Activated CD8-positive, alpha-beta T cell treated with anti-CD3 and anti-CD28 coated beads, Interleukin-2, amount 10 ng/mL, durations not matched to agents 7 days and 5 days (primary cell): ENCODE measurements at places on chromosomes 12 and 14.

DNA sequence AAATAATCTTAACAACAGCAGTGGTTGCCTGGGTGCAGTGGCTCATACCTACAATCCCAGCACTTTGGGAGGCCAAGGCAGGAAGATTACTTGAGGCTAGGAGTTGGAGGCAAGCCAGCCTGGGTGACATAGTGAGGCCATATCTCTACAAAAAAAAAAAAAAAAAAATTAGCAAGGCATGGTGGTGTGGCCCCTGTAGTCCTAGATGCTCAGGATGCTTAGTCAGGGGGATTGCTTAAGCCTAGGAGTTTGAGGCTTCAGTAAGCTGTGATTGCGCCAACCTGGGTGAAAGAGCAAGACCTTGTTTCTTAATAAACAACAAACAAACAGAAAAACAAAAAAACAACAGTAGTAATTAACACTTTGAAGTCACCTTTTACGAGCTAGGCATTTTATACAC, 642 bp upstream of the ACSM4 start:
- DNase-seq, result no peak

DNA sequence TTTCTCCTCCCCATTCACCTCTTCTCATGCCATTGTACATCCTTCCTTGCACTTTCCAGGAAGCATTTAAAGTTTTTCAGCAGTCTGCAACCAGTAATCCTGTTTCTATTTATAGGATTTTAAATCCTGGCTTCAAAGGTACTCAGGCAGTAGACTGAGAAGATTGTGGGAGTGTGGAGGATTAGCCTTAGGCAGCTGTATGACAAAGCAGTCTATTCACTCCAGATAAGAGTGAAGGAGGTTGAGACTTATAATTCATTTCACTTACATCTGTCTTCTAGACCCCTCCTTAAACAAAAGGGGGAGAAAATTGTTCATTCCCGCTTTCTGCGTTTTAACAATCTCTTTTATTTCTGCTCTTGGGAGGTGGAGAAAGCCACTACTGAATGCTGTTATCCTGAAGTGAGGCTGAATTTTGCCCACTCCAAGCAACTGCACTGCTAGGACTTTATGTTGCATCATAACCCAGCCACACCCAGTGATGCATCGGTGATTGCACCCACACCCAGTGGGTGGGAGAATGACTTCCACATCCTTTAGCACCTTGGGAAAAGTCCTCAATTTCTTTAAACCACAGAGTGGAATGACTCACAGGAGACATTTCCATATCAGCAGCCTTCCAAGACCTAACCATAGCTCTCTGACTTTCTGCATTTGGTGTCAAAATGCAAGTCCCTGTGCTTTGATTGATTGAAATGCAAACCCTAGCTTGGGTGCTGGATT, 382.5 kb upstream of the ATP2B1 start:
- DNase-seq, result no peak

- no peak for DNase-seq
Observed at GRCh38 chr14:90521084-90521929, 124.5 kb downstream of the CALM1 start.

DNA sequence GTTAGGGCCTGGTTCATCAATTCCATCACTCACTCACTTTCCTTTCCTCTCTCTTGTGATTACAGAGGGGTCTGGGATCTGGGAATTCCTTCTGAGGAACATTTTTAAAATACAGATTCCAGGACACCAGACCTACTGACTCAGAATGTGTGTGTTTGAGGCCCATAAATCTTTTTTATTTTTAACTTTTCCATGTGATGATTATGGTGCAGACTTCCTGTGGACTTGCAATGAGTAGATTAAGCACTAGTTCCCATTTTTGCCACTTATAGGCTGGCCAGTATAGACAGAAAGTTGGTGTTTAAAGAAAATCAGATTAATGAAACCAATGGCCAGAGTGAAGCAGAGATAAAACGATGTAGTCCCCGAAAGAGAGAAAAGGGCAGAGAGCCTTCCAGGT, 28.1 kb downstream of the SLC41A2 start:
- DNase-seq, result no peak

DNA sequence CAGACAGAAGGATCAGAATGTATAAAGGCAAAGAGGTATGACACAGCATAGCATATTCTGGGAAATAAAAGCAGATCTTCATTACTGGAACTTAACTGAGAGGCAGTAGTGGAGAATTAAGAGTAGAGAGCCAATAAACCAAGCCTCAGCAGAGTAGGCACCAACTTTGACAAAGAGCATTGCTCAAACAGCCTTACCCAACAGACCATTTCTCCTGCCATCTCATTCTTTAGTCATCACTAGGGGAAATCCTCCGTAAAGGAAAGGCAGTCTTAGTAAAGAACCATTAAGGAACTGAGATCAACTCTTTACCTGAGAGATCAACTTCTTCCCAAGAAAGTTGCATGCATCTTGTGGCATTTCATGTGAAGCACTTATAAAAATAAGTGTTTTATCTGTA, 36.6 kb downstream of the SENP1 start:
- DNase-seq, result no peak

DNA sequence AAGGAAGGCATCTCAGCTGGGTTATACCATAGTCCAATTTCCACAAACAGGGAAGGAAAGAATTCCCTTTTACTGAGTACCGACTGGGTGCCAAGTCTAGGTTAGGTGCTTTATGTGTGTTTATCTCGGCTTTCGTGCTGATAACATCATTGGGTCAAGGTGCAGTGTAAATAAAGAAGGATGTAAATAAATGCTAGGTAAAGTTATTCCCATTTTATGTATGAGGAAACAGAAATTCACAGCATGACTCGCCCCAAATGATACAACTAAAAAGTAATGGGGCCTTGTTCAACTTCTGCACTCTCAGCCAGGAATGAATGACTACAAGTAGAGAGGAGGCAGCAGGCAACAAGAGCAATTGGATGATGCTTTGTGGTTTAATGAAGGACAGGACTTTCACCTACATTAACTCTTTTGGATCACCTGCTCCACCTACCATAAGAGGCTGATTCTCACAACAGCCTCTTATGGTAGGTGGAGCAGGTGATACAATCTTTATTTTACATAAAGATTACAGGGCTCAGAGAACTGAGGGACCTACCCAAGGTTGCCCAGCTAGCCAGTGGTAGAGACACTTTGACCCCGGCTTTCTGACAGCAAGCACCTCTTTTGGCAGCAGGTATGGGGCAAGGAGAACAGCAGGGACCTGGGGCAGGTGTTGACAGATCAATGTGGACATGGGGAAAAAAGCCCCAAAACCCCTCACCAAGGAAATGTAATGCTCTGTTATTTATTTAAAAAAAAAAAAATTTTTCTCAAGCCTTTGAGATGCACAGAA, 213.4 kb upstream of the NUDT4 start:
- no peak for DNase-seq

GRCh38 chr14:34498684-34499412, 36.8 kb upstream of the SPTSSA start:
- peak; percentile 24 for DNase-seq

DNA sequence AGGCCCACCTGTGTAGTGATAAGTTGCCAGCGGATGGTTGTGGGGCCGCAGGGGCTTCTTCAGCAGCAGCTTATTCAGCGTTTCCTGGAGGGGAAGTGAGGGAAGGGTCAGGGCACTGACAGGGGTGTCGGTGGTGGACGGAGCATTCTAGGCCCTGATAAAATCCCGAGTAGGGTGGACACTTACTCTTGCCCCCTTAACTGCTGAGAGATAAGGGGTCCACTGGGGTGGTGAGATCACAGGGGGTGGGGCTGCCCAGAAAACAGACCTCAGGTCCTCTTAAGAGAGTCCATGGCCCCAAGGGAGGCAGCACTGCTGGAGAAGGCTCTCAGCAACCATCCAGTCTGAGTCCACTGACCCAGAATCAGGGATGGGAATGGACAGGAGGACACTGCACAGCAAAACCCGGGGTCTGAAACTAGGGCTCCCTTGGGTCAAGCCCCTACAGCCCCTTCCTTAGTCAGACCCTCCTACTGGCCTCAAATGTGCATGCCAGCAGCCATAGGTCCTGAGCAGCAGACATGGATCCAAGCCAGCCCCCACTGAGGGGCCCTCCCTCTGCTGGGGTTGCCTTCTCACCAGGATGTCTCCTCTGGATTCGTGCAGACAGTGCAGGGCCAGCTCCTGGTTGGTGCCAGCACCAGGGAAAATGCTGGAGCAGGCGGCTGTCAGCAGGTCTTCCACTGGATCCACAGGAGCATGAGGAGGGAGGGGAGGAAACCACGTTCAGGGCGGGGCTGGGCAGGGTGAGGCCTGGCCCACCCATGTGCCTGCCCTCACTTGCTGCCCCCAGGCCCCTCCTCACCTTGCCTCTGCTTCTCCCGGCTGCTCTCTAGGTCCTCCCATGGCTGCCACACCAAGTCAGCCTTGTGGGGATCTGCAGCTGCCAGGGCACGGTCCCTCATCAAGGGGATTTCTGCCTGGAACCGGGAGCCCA, 12.1 kb upstream of the PNMA1 start:
- DNase-seq, result no peak

DNA sequence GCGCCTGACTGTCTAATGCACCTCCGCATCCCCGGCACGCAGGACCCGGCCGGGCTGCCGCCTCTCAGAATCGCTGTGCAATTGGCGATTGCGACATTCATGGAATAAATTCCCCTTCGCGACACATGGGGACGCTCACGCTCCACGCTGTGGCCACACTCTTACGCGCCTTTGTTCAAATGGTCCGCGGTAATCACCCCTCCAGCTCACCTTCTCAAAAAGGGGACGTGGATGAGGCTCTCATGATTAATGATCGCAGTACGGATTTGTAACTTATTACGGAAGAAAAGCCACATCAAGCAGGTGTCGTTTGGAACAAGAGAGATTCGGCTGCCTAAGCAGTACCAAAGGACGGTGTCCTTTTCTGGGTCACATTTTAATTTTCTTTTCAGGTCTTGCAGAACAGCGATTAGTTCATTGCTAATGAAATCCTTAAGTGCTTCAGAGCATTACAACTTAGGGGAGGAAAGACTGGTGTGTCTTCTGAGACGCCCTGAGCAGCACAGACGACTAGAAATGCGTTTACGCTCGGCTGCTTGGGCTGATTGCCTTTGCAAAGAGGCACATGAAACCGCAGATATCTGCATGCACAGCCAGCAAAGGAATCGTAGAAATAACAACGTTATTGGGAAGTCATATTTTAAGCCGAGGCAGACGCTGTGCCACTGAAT, 37.3 kb upstream of the ADGRD1 start:
- peak; percentile 38 for DNase-seq

DNA sequence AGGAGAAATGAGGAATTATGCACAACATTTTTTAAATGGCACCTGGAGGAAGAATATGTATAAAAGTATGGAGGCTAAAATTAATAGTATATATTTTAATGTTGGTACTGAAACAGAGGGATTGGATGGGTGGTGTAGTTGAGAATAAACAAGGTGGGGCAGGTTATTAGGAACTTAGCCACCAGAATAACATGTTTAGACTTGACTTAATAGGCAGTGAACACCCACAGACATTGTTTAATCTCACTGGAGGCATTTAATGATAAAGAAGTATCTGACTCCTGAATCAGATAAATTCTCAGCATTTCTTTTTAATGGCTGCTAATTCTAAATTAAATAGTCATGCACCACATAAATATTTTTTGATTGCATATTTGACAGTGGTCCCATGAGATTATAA, 139.7 kb downstream of the CNTN1 start:
- no peak for DNase-seq

GRCh38 chr12:89733579-89734201, 25.1 kb upstream of the ATP2B1 start:
- DNase-seq, result peak; percentile 57

GRCh38 chr12:117141097-117141898, 42.1 kb upstream of the TESC start:
- no peak for DNase-seq

- peak; percentile 69 for DNase-seq
Observed at GRCh38 chr14:61598980-61599379, 96.3 kb upstream of the HIF1A start.

DNA sequence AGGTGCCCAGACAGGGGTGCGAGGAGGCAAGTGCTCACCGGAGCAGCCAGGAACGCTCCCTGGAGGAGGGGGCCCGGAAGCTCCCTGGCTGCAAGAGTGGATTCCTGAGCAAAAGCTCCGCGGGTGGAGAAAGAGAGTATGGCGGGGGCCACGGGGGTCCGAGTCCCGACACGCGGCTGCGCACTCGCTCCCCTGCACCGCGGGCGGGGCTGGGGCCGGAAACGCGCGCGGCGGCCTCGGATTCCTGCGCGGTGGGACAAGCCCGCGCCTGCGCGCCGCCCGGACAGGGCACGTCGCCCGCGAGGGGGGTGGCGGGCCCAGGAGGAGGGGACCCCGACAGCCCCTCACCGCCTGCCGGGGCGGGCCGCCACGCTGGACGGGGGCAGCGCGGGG, 27.8 kb upstream of the GPR132 start:
- DNase-seq, result peak; percentile 72

DNA sequence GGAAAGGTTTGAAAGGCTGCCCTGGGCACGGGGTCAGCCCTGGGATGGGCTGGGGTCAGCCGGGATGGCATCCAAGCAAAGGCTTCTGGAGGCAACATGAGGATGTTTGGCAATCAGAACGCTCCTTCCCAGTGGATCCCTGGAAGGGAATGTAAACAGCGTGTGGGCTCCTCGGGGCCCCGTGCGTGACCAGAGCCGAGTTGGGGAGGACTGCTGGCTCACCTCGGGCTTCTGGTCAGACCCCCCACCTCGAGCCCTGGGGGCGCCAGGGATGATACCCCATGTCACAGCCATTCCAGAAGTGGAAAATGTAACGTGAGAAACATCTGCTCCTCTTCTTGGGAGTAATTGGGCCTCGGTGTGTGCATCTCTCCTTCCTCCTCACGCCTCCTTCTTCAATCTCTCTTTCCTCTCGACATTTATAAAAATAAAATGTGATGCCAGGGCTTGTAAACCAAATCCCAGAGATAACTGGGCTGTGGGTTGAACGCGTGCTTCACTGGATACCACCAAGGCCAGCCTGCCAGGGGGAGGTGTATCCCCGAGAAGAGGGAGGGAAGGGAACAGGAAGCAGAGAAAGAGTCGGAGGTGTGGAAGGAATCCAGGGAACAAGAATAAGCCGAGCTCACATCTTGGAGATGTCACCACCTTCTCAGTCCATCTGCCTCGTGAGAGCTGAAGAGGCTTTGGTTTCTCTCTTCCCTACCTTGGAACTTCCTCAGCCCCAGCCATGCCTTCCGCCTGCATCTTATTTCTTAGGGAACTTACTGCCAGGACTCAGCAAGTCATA, 144.8 kb downstream of the NUAK1 start:
- DNase-seq, result no peak

DNA sequence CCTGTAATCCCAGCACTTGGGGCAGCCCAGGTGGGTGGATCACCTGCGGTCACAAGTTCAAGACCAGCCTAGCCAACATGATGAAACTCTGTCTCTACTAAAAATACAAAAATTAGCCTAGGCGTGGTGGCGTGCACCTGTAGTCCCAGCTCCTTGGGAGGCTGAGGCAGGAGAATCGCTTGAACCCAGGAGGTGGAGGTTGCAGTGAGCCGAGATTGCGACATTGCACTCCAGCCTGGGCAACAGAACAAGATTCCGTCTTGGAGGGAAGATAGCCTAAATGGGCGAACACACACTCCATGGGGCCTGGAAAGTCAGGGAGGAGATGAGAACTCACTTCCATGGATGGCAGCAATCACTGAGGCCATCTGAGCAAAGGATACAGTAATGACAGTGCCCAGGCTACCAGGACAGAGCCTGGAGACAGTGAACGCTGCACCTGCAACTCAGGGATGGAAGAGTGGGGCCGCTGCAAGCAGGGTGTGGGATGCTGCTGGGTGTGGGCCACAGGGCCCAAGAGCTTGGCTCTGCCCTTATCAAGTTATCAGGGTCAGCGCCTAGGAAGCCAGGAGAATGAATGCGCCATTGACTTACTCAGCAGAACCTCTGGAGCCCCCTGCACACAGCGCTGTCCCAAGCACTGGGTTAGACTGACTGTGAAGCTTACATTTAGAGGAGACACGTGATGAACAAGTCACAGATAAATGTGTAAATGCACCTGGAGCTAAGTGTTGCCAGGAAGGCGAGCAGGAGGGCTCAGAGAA, 28.9 kb downstream of the FOXN3 start:
- no peak for DNase-seq
